ENCODE measurements at places on chromosomes 2 and 18. TPM values are rescaled to one million over a fixed set of nuclear protein-coding genes. Genes with fewer than 3 reads are reported as not detected.

Gene VAMP8
- total RNA-seq = 3.2 TPM

Gene TMEM169
- total RNA-seq = 0.16 TPM

Gene CCDC68
- 20.2 TPM for total RNA-seq

Gene MALL
- 1.6 TPM for total RNA-seq

Gene FASTKD1
- total RNA-seq = 5.8 TPM

Gene UGT1A10
- total RNA-seq = not detected

Gene RFTN2
- 4.5 TPM for total RNA-seq

Gene AP1S3
- 5.5 TPM for total RNA-seq

Gene CENPA
- total RNA-seq = 7.7 TPM

Gene INHA
- not detected for total RNA-seq

Gene AFF3
- 5.7 TPM for total RNA-seq

Gene GBX2
- total RNA-seq = 0.78 TPM

Gene FAP
- 15.5 TPM for total RNA-seq
